Muscle of arm (tissue), 14 donors: ENCODE measurements at places on chromosomes 16 and 17.

DNA sequence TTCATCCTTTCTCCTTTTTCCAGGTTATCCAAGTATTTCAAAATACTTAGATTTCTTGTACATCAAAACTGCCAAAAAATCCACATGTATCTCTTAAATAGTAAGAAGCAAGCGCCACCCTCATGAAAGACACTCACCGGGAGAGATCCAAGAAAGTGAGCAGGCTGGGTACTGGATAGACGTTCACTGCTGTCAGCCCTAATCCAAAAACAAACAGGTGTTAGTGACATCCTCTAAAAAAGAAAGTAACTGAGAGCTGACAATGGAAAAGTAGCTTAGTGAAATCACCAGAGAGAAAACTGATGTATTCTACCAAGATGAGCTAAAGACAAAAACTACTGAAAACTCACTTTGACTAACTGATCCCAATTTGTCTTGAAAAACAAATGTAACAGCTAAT, 46.1 kb downstream of the MARVELD3 start:
- DNase-seq = no peak

- DNase-seq = no peak
Measured at GRCh38 chr16:57972306-57972705, 1.4 kb upstream of the CNGB1 start.

DNA sequence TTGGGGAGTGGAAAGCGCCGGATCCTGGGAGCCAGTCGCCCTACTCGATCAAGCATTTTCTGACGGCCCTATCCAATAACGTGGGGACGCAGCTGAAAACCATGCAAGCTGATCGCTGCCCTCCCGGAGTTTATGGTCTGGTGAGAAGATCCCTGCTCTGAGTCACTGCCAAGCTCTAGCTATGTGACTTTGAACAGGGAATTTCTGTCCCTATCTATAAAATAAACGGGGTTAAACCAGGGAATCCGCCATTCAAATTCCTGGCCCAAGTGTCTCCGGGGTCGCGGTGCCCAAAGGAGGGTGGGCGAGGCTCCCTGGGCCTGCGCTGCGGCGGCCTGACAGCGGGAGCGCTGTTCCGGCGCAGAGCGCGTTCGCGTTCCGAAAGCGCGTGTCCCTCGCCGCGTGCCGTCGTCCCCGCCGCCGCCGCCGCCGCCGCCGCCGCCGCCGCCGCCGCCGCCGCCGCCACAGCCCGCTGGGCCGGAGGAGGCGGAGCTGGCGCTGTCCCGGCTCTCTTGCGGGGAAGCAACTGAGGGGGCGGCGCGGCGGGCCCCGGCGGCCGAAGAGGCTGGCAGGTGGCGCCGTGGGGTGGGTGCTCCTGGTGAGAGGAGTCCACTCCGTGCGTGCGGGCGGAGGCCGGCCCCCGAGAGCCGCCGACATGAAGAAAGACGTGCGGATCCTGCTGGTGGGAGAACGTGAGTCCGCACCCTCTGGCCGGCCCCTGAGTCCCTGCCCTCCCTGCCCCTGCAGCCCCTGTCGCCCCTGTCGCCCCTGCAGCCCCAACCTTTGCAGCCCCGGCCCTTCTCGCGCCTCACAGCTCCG, at the start of gene RHOT1:
Gene RHOT1 (plus strand): TSS at position 465 of the 819 bp plus-strand sequence. CDS start 191 bp downstream, at position 656.
- peak; percentile 82 for DNase-seq

- DNase-seq = no peak
Measured at GRCh38 chr16:17414421-17414820, 56.3 kb downstream of the XYLT1 start.

- DNase-seq = no peak
Measured at GRCh38 chr17:42111871-42112551, 503 bp downstream of the DHX58 start.

- peak; percentile 20 for DNase-seq
Measured at GRCh38 chr17:51166987-51167931, 1.0 kb downstream of the NME2 start.

- peak; percentile 69 for DNase-seq
Measured at GRCh38 chr17:77086433-77087010, 54.2 kb upstream of the SEC14L1 start.
